Putamen (tissue), 1 donor: ENCODE measurements at places on chromosomes 16 and 17.

- no peak for DNase-seq
These were observed at the start of gene NXPH3 for GRCh38 chr17:49575679-49576087. NXPH3 (plus strand) TSS chr17:49575871; CDS start chr17:49576220, 349 bp downstream.

DNA sequence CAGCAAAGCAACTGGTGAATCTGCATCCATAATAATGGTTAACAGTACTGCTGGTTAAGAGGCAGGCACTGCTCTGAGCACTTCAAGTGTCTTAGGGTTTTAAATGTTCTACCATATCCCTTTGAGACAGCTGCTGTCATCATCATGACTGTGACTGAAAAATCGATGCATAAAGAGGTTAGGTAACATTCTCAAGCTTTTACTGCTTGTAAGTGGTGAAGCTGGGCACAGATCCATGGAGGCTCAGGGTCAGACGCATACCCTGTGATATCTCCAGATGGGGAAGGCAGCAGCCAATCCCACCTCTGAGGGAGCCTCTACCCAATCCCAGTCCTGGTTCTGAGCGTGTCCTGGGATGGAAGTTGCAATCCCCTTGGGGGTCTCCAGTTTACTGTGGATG lies 57.6 kb upstream of the SOX9 start:
- no peak for DNase-seq

DNA sequence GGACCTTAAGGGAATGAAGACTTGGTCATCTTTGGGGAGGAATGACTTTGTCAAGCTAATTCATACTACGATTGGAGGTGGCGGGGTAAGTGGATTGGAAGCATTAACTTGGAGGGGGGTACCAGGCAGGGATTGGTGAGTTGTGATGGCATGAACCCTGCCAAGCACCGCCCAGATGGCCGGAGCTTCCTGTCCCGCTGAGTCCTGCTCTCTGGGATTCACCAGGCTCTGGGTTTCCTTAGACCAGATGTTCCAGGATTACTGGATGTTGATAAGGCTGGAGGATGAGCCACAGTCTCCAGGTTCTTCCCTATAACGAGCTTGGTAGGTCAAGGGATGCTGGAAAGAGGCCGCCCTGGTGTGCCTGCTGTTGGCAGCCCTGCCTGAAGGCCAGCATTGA lies 154.9 kb downstream of the SDK2 start:
- DNase-seq = no peak

- no peak for DNase-seq
These were observed 278.3 kb downstream of the KCNJ2 start for GRCh38 chr17:70447588-70447987.

DNA sequence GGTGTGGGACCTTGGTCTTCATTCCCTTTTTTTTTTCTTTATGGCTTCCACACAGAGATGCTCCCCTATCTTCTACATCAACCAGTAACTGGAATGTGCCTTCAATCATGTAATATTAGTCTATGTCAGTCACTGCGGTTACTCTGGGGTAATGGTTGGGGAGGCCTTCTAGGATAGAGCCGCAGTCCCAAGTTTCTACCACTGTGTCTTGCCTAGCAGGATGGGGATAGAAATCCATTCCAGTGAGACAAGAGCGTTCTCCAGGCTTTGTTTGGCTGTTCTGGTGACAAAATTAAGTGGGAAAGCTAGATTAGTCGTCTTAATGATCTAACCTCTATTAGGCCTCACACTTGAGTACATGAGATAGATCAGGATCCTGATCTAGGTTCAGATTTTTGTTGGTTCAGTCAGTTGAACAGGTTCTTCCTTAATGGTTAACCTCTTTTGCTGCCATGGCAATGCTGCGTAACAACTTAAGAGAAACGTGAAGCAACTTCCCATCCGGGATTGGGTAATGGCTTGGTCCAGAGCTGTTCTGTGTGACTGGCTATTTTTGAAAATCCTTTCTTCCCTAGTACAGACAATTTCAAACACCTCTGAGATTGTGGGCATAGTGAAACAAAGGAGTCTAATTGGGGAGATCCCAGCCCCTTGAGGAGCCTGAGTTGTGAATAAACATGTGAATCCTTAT lies 8.7 kb downstream of the MSL1 start:
- DNase-seq = no peak

DNA sequence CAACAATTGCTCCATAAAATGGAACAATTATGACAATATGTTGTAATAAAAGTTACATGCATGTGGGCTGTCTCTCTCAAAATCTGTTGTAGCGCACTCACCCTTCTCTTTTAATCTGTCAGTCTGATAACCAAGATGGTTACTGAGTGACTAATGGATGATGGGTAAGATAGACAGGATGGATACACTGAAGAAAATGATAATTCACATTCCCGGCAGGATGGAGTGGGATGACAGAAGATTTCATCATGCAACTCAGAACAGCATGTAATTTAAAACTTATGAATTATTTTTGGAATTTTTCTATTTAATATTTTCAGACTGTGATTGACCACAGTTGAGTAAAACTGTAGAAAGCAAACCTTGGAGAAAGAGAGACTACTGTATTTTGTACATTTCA lies 30.5 kb downstream of the CDH13 start:
- DNase-seq = no peak

GRCh38 chr16:75733305-75734211 lies 7.3 kb upstream of the CPHXL start:
- DNase-seq = peak; percentile 12

- no peak for DNase-seq
These were observed 10.5 kb downstream of the SRL start for GRCh38 chr16:4231367-4231766.

GRCh38 chr16:9409560-9410493 lies 318.4 kb downstream of the HAPSTR1 start:
- DNase-seq = no peak

- DNase-seq = no peak
These were observed 25.3 kb downstream of the CDH13 start for GRCh38 chr16:82651921-82652601.

GRCh38 chr17:35175638-35176415 lies 18.4 kb downstream of the SLC35G3 start:
- DNase-seq = no peak

DNA sequence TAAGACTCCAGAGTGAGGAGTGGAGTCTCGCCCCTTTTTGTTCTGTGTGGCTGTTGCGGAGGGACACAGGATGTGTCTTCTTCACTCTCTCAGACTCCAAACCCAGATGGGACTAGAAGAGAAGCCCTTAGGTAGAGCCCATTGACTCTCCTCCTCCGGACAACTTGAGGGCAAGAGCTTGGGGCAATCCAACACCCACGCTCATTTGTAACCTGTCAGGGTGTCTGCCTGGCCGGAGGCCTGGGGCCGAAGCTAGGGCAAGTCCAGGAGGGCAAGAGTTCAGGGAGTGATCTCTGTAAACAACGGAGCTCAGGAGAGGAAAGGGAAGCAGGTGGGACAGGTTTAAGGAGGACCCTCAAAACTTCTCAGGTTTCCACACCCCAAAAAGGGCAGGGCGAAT lies 1.4 kb upstream of the HOXB1 start:
- DNase-seq = no peak

DNA sequence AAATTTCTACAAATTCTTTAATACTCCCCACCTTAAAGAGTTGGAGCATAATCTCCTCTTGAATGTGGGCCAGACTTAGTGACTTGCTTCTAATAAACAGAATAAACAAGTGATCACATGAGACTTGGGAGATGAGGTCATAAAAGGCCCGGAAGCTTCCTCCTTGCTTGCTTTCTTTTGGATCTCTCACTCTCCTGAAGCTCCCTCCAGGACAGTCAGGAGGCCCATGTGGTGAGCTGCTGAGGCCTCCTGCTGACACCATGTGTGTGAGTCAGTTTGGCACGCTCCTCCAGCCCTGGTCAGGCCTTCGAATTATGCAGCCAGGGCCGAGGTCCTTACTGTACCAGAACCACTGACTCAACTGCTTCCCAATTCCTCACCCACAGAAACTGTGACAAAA lies 53.2 kb downstream of the NDEL1 start:
- DNase-seq = no peak

- no peak for DNase-seq
These were observed 56.9 kb upstream of the DOC2B start for GRCh38 chr17:238071-238963.

DNA sequence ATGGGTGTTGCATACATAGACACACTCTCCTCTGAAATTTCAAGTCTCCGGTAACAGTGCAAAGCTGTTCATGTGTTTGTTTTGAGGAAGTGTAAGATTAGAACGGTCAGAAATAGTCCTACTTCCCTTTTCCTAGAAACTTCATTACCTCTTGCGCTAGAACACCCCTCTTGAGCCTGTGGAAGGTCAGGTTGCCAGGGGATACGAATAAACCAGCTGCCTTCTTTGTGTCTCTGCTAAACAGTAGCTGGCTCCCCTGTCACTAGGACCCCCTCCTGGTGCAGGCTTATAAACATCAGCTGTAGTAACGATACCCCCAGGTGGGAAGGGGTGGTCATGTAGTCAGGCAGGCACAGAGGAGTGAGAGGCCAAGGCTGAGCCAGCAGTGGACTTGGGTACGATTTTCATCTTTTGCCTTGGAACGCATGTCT lies 113.4 kb upstream of the RCVRN start:
- DNase-seq = no peak

DNA sequence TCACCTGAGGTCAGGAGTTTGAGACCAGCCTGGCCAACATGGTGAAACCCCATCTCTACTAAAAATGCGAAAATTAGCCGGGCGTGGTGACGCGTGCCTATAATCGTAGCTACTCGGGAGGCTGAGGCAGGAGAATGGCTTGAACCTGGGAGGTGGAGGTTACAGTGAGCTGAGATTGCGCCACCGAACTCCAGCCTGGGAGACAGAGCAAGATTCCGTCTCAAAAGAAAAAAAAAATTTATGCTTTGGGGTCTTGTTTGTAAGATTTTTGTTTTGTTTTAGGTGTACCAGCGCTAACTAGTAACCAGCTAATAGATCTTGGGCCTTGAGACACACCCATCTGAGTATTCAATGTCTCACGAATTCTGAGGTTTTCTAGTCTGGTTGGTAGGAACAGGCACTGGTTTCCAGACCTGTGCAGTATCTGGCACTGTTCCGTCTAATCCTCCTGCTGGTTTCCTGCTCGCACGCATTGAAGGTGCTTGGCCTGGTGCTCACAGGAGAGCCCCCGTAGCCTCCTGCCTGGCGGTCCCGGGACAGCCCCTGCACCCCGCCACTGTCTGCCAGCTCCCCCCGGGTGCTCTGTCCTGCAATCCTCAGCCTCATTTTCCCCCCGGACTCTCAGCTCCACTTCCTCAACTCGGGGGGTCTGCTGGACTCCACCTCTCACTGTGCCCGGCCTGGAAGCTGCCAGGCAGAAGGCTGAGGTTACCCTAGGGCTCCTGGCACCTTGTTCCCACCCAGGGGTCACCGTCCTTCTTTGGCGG lies 10.6 kb upstream of the DUS1L start:
- no peak for DNase-seq

DNA sequence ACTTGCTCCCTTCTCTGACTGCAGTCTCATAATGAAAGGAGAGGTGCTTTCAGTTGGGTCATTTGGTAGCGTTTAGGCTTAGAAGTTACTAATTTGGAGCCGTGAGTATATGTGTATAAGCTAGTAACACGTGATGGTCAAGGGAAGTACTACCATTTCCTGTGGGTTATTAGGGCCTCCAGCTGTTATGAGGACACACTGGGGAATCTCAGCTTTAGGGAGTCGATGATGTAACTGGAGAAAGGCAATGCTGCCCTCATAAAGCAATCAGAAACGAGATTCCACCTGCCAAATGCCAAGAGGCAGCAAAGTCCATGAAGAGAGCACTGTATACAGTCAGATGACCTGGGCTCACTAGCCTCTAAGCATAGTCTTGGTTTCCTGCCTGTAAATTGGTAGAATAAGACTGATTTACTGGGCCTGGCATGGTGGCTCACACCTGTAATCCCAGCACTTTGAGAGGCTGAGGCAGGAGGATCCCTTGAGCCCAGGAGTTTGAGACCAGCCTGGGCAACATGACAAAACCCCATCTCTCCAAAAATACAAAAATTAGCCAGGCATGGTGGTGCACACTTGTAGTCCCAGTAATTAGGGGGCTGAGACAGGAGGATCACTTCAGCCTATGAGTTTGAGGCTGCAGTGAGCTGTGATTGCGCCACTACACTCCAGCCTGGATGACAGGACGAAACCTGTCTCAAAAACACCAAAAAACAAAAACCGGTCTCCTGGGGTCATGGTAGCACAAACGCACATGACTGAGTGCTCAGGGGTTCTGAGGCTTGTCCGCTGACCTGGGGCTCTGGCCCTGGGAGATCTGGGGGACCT lies 53.0 kb downstream of the SF3B3 start:
- no peak for DNase-seq

DNA sequence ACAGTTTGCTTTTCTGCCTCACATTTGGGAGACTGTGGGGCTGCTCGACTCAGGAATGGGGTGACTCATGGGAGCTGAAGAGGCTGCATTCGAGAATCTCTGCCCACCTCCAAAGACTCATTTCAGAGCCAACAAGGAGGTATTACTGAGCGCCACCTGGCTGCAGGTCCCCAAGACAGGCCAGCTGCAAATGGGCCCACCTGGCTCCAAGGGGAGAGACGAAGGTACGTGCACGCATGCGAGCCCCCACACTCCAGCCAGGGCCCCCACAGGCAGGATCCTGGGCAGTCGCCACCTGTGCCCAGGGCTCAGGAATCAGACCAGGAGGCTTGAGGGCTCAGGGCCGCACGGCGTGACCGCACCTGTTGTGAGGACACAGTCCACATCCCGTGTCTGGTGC lies 6.0 kb downstream of the HAGHL start:
- peak; percentile 66 for DNase-seq

DNA sequence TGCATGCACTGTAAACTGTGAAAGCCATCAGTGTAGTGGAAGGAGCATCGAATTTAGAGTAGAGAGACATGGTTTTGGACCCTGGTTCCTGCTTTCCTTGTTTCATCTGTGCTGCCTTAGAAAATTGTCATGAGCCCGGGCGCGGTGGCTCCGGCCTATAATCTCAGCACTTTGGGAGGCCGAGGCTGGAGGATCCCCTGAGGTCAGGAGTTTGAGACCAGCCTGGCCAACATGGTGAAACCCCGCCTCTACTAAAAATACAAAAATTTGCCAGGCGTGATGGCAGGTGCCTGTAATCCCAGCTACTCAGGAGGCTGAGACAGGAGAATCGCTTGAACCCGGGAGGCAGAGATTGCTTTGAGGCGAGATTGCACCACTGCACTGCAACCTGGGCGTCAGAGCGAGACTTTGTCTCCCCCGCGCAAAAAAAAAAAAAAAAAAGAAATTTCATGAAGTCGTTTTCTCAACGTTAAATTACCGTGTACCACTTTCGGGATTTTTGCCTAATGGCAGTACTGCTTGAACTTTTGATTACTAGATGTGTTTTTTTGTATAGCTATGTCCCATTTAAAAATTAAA lies 912 bp downstream of the COQ7 start:
- DNase-seq = no peak

DNA sequence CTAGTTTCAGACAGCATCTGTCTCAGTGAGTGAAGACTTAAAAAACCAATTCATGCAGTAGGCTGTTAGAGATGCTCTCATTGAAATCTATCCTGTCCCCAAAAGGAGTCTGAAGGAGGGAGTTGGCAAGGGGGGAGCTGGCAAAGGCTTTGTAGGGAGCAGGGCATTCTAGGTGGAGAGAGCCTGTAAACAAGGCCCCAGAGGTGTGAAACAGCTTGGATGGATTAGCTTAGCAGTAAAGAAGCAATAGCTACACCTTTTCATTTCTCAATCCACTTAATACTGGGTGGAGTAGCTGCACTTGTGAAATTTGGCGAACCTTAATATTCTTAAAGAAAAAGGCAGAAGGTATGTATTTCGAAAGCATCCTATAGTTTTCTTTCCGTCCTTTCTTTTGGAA lies 61.8 kb downstream of the KSR1 start:
- no peak for DNase-seq

- DNase-seq = no peak
These were observed 37.0 kb downstream of the CUEDC1 start for GRCh38 chr17:57918017-57918895.

GRCh38 chr17:32553168-32553567 lies 66.4 kb downstream of the CDK5R1 start:
- no peak for DNase-seq
